H9 (cell line): ENCODE measurements at places on chromosomes 16 and 17. TPM values are rescaled to one million over a fixed set of nuclear protein-coding genes. Genes with fewer than 3 reads are reported as not detected.

- no peak for DNase-seq
Observed at GRCh38 chr17:52678211-52678610, 519.7 kb upstream of the CA10 start.

The PRR29 gene
- 0.87 and 1.5 TPM in 2 replicates for total RNA-seq

The SLC4A1 gene
- total RNA-seq: 0.13 TPM in 1 of 2 replicates, not detected in the other

- DNase-seq: no peak
Observed at GRCh38 chr16:4450931-4451519, 23.4 kb downstream of the NMRAL1 start.

- no peak for DNase-seq
Observed at GRCh38 chr16:3812469-3813172, 67.9 kb downstream of the CREBBP start.

DNA sequence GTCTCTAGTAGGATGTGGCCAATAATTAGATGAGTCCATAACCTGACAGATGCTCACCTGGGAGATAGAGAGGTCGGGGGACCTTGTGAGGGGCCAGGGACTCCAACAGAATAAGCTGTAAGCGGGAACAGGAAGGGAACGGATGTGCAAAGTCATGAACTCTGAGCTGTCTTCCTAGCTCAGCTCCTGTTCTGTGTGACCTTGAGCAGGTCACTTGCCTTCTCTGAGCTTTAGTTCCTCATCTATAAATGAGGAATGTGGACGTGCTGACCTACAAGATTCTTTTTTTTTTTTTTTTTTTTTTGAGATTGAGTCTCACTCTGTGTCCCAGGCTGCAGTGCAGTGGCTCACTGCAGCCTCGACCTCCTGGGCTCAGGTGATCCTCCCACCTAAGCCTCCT lies 58.9 kb downstream of the AKAP1 start:
- no peak for DNase-seq

DNA sequence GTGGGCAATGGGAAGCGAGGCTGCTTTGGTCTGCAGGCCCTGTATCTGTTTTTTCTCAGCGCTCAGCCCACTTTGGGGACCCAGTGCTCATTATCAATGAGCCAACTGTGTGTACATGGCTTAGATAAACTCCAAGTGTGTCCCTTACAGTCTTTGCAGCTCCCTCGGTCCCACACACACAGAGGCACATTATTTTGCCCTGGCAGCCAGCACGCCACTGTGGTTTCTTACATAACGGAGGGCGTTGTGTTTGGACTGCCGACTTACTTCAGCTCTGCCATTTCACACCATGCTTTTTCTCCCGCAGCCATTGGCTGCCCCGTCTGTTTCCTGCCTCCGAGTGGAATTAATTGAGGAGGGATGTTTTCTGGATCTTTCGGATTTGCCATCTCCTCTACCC lies 56.5 kb upstream of the CLEC18A start:
- no peak for DNase-seq

- DNase-seq: no peak
Observed at GRCh38 chr17:38600416-38600815, 5.3 kb downstream of the SRCIN1 start.
